Esophagus mucosa (tissue), 1 donor: ENCODE measurements at places on chromosomes 11 and 22.

- ATAC-seq: no peak
Measured at GRCh38 chr11:44071157-44071556, 5.1 kb downstream of the ACCS start.

- ATAC-seq: no peak
Measured at GRCh38 chr11:86775361-86775760, 25.0 kb upstream of the PRSS23 start.

DNA sequence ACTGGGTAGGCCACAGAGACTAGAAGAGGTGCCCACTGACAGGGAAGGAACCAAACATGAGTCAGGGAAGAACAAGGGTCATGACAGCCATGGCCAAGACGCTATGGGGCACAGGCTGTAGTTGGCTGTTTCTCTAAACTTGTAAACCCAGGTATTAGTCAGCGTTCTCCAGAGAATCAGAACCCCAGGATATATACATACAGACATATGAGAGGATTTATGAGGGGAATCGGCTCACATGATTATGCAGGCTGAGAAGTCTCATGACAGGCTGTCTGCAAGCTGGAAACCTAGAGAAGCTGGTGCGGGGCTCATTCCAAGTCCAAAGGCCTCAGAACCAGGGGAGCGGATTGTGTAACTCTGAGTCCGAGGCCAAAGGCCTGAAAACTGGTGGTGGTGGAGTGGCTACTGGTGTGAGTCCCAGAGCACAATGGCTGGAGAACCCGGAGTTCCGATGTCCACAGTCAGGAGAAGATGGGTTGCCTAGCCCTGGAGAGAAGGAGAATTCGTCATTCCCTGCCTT is 29.7 kb upstream of the CD81 start:
- no peak for ATAC-seq

DNA sequence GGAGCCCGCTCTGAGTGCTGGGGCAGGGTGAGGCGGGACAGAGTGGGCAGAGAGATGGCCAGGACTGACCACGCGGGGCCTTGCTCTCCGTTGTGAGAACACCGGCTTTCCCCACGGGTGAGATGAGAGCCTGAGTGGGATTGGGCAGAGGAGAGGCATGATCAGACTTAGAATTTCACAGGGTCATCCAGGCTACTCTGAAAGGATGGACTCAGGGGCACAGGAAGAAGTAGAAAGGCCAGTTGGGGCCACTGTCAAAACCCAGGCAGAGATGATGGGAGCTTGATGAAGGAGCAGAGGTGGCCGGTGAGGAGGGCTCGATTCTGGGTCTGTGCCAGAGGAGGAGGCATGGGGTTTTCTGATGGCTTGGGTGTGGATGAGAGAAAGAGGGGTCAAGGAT is 63.8 kb upstream of the NUP50 start:
- ATAC-seq: no peak

DNA sequence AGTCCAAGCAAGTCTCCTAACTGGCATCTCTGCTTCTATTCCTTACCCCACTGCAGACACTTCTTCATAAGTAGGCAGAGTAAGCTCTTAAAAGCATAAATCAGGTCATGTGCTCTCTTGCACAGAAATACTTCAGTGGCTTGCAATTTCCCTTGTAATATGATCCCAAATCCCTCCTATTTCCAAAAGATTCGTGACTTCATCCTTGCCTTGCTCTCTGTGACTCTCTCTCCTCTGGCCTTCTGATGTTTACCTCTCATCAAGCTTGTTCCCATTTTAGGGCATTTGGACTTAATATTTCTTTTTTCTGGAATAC is 37.4 kb upstream of the NCR3LG1 start:
- ATAC-seq: no peak

GRCh38 chr11:134275534-134276395 is at the start of gene GLB1L3:
Gene GLB1L3, plus strand, starts transcription at chr11:134276379. Its CDS starts 362 bp downstream, at chr11:134276741.
- ATAC-seq: peak; percentile 90

DNA sequence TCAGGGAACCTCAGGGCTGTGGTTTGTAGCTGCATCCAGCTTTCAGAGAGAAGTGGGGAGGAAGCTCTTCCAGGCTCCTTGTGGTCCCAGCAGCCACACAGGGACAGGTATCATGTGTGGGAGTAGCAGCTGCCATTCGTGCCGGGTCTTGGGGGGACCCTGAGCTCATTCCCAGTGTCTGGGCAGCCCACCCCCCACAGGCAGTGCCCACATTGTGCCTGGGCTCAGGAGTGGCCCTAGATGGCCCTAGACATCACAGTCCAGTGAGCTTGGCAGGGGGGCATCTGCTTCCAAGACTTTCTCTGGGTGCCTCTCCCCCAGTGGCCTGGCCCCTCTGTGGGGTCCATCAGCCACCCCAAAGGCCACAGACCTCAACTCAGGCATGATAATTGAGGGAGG is 619.7 kb downstream of the BRD1 start:
- no peak for ATAC-seq

DNA sequence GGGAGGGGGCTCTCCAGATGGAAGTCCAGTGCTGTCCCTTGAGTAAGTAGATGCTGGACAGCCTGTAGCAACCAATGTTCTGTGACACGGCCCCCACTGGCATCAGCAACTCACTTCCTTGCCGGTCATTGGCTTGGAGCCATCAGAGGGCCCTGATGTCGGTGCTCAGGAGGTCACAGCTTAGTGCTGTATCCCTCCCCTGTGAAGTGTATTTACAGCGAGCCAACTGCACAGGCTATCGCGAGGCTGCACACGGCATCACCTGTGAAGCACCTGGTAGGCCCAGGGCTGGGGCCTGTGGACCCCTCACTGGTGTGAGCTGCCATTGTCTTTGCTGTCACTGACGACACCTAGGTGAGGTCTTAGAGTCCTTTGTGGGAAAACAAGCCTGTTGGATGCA is 13.4 kb upstream of the ACR start:
- ATAC-seq: no peak

- ATAC-seq: peak; percentile 57
Measured at GRCh38 chr11:13339195-13340153, 61.9 kb downstream of the BMAL1 start.

DNA sequence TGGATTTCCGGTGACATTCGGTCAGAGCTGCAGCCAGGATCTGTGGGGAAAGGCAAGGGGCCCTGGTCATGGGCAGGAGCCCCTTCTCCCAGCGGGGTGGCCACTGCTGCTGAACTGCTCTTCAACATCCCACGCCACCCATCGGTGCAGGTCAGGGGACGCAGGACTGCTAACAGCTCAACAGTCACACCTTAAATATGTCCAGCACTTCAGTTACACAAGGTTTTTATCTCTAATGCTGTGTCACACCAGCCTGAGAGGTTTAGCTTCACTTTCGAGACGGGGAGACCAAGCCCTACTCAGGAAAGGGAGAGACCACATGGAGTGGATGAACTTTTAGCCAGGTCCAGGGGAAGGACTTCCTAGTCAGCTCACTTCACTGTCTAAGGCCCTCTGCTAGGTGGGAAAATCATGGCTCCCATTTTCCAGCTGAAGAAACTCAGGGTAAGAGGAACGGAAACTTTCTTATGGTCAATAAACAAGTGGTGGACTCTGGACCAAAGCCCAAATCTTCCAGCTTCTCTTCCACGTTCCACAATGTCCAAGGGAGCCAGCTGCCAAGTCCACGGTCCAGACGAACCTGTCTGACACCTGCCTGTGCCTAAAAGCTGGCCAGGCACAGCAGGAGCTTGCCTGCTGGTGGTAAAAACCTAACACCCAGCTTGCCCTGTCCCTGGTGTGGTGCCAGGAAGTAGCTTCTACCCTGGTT is 21.0 kb upstream of the CHADL start:
- ATAC-seq: no peak

GRCh38 chr11:46278387-46279125 is 1.1 kb downstream of the CREB3L1 start:
- ATAC-seq: no peak

GRCh38 chr22:41908411-41909309 is 6.2 kb downstream of the SHISA8 start:
- ATAC-seq: peak; percentile 5

GRCh38 chr22:29994027-29994715 is 86.1 kb upstream of the HORMAD2 start:
- peak; percentile 85 for ATAC-seq

GRCh38 chr11:77590194-77590782 is 535 bp downstream of the AQP11 start:
- peak; percentile 46 for ATAC-seq

GRCh38 chr11:102468616-102469195 is 16.1 kb upstream of the TMEM123 start:
- ATAC-seq: no peak

DNA sequence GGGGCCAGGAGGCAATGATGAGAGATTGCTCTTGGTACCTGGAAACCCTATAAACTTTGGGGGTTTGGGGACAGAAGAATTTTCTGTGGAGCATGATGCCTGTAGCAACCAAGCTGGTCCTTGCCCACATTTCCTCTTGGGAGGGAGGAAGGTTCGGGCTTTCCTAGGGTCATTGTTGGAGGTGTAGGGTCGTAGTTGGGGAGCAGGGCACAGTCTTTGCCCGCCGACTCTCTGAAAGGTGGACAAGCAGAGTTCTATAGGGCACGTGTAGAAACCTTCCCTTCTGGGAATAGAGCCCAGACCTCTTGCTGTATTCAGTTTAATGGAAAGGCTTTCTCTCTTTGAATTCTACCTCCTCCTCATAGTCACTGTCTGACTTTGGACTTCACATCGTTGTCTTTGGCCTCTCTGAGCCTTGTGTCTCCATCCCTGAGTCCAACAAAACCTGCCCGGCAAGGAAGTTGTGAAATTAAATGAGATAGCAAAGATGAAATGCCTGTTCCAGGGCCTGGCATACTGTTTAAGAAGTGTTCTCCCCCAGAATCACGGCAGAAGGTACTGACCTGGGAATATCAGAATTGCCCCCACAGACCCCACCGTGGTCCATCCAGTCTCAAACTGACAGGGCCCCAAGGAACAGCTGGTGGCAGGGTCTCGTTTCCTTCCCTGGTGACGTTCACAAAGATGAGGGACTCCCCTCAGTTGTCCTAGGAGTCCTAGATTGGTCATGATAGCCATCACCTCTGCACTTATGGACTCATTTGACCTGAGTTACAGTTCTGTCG is 1.6 kb downstream of the PRDM11 start:
- peak; percentile 1 for ATAC-seq

- ATAC-seq: peak; percentile 89
Measured at GRCh38 chr11:1262172-1263006, 39.5 kb downstream of the MUC5B start.

GRCh38 chr11:68064926-68065325 is 26.1 kb downstream of the TCIRG1 start:
- ATAC-seq: no peak

DNA sequence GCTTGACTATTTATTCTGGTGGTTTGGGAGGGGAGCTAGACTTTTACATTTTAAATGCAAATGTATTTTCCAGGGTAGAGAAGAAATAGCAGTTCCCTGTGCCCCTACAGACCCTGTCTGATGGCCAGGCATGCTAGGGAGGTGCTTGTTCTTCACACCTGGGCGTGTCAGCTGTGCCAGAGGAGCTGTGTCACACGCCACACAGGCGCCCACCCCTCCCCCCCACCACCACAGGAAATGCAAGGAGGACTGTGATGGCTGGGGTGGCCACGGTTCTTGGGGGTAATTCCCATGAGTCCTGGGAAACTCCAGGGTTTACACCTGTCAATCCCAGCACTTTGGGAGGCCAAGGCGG is 82.2 kb downstream of the FLI1 start:
- ATAC-seq: peak; percentile 12

DNA sequence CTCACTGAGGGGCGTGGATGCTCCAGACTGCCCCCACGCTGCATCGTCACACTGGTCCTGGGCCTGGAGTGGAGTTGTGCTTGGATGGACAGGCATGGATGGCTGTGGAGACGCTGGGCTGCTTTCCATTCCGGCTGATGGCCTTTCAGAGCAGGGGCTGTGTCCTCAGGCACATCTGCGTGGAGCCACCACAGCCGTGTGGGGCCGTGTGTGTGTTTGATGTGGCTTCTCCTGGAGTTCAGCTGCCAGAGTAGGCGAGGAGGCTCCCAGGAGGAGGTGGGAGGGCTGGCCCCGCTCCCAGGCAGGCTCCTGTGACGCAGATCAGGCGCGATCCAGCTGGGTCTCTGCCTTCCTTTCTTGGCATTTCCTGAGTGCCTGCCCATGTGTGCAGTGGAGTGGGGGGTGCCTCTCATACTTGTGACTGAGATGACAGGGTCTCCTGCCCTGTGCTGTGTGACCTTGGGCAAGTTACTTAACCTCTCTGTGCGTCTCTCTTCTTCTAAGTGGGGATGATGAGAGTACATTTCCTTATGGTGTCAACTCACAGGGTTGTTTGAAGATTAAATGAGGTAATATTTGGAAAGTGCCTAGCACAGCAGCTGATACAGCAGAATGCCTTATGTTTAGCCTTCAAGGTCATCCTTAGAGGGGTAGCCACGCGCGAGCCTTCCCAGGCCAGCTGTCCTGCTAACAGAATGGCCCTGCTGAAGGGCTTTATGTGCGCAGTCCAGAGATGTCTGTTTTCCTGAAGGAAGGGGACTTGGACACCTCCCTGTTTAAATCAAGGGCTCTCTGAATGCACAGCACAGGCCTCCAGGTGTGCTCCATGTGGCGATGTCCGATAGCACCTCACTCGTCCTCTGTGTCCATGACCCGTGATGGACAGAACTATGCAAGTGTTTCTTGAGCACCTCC is 33.5 kb downstream of the GLB1L2 start:
- ATAC-seq: no peak

- no peak for ATAC-seq
Measured at GRCh38 chr11:132187814-132188213, 817.4 kb downstream of the NTM start.

GRCh38 chr11:109960831-109961230 is 132.4 kb upstream of the ZC3H12C start:
- ATAC-seq: no peak

DNA sequence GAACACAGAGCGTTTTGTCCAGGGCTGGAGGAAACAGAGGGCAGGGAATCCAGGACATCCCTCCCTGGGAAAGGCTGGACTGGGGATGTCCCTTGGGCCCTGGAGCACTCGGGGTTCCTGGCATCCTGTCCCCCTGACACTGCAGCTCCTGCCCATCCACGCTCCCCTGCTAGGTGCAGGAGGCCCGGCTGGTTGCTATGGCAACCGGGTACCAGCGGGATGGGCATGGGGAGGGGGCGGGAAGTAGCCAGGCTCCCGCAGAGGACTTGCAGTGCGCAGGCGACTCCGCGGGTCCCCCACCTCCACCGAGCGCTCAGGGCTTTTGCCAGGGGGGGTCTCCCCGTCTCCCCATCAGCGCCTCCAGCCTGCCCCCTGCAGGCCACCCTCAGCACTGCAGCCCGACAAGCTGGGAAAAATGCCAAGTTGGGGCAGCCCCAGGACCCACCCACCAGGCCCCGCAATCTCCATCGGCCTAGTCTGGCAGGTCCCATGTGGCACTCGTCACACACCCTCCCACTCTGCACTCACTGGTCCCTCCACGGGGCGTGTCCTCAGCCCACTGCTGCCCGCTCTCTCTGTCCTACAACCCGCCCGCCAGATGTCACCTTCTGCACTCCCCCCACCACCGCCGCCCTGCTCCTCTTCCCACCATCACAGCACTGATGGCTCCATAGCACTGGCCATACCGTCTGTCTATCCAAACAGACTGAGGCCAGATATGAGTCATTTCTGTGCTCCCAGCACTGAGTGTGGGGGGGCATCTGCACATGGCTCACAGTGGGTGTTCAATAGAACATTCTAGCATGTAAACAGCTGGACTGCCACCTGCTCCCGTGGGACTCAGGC is 31.5 kb downstream of the KIAA0930 start:
- peak; percentile 7 for ATAC-seq
